ENCODE measurements at places on chromosomes 4 and X.

- no peak for DNase-seq
Measured at GRCh38 chr4:27058819-27059406, 198.3 kb downstream of the STIM2 start.

- DNase-seq: no peak
Measured at GRCh38 chr4:76160355-76160754, 12.2 kb upstream of the NUP54 start.

DNA sequence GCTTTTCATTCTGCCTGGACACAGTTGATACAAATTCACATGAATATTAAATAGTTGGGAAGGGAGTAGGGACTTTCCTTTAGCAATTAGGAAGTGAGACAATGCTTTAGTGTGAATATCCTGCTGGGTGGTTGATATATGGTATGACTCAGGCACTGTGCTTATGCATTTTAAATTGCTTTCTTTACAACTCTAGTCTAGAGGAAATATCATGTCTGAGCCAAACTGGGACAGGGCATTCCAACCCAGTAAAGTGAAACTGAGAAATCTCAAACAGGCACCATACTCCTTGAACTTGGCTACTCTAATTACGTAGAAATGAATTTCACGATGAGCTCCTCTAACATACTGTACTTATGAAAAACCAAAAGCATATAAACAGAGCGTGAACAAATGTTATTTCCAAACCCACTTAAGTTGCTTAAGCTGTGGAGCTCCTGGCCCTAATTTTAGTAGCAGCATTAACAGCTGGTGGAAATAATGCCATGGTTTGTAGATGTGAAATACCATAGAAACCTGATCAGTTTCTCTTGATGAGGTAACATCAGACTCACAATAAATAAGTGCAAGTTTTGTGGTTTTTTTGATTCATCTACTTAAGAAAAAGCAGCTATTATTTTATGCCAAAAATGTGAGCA lies 242.9 kb upstream of the GK2 start:
- DNase-seq: no peak

- no peak for DNase-seq
Measured at GRCh38 chrX:27381419-27381818, 81.7 kb downstream of the PPP4R3C start.

DNA sequence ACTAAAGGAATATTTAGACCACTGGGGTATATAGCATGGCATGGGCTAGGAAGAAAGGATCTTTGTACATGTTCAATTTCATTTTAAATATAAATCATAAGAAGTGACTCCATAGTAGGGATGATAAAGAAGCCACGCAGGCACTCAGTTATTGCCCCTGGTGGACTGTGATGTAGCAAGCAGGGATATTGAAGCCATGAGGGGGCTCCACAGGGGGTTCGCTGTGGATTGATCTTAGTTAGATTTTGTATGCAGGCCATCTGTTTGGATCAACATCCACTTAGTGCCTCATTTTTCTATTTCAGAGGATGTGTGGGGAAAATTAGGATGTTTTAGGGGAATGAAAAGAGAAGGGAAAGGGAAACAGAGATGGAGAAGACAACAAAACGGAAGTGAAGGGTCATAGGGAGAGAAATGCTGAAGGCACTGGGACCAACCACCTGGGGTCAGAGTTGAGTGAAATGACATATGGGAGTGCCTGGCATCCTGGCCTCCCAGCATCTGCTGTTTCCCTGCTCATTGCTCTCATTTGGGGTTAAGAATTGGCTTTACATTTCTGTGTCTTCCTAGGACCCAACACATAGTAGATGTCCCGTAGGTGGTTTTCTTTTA lies 11.2 kb upstream of the FREM3 start:
- peak; percentile 5 for DNase-seq

DNA sequence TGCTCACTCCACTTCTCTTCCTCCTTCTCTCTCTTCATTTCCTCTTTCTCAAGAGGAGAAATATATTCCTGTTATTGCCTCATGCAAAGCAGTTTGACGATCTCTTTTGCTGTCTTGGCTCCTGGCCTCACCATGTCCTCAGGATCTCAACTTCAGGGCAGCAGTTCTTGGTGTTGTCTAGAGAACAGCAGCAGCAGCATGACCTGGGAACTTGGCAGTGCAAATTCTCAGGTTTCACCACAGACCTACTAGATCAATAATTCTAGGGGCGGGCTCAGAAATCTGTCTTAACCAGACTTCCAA lies 193.4 kb upstream of the EDNRA start:
- no peak for DNase-seq

- no peak for DNase-seq
Measured at GRCh38 chrX:30489323-30489722, 88.2 kb downstream of the TASL start.
